ENCODE measurements at places on chromosomes 6 and 20. TPM values are rescaled to one million over a fixed set of nuclear protein-coding genes. Genes with fewer than 3 reads are reported as not detected.

The ADGRF5 gene
- 185 TPM for total RNA-seq

The SLA2 gene
- not detected for total RNA-seq

The SIRPD gene
- total RNA-seq: not detected

The MAS1 gene
- total RNA-seq: not detected

The TUBB2B gene
- total RNA-seq: 15.9 TPM

The SLC22A7 gene
- not detected for total RNA-seq
